CMK (cell line): ENCODE measurements at places on chromosomes 6 and 20.

DNA sequence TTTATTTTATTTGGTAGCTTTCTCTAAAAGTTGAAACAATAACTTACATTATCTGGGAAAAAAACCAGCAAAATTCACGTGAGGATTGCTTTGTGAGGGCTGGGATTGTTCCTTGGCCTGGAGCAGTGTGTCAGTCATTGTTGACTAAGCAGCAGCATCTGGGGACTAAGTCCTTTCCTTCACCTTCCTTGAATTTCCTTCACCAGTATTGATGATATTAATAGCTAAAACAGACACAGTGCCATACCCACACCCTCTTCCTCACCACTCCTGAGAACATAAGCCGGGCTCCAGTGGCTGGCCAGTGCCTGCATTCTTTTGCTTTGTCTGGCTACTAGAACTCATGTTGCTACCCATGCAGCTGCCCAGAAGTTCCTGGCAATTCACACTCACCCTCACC lies 23.7 kb downstream of the PLCB1 start:
- DNase-seq = no peak

DNA sequence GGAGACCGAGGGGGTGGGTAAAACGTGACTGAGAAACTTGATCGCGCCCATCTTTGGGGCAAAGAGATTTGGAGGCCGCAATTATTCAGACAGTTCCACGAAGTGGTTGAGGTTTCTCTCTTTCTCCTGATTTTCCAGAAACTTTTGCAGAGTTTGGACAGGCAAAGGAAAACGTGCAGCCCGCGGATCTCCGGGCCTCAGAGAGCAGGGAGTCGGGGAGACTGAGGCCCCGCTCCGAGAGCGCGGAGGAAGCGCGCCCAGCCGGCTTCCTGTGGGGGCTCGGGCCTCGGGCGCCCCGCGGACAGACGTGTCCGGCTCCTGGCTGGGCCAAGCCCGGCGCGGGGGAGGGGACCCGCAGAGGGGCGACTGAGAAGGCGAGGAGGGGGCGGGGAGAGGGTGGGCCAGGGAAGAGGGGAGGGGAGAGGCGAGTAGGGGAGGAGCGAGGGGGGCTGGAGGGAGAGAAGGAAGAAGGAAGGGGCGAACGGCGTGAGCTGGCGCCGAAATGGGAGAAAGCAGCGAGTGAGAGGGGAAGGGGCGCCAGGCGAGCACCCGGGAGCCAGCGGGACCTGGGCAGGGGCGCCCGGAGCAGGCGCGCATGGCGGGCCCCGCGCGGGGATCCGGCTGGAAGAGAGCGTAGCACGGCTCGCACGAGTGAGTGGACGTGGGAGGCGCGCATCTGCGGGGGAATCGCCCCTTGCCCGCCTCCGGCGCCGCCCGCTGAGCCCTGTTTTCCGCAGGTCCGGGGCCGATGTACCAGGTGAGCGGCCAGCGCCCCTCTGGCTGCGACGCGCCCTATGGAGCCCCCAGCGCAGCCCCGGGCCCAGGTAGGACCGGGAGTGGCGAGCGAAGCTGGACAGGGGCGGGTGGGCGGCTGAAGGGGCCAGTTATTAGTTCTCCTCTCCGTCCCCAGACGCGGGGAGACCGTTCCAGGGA lies at the start of gene MDFI:
MDFI (plus strand) TSS at position 467 of the 933 bp plus-strand sequence; CDS start at position 749, 282 bp downstream.
- peak; percentile 74 for DNase-seq

GRCh38 chr6:44456070-44456965 lies 68.8 kb downstream of the CDC5L start:
- peak; percentile 22 for DNase-seq

- DNase-seq = no peak
These were observed 443 bp downstream of the RMND1 start for GRCh38 chr6:151451417-151451949.

GRCh38 chr6:1117530-1118286 lies 194.2 kb upstream of the FOXQ1 start:
- no peak for DNase-seq
